ENCODE measurements at places on chromosomes 5 and 9. TPM values are rescaled to one million over a fixed set of nuclear protein-coding genes. Genes with fewer than 3 reads are reported as not detected.
A peak's percentile ranks its signal among the peaks of the same experiment; 100 is the strongest.

GRCh38 chr5:10445352-10445751, 3.7 kb downstream of the ROPN1L start:
- no peaks in the 10 kb centered on the region for H3K36me3 ChIP-seq
- no peak for DNase-seq
- H3K4me1 ChIP-seq: peaks cover 4% of the 10 kb centered on the region
- H3K27me3 ChIP-seq: no peaks in the 10 kb centered on the region
- H3K4me3 ChIP-seq: no peak overlapping the region

DNA sequence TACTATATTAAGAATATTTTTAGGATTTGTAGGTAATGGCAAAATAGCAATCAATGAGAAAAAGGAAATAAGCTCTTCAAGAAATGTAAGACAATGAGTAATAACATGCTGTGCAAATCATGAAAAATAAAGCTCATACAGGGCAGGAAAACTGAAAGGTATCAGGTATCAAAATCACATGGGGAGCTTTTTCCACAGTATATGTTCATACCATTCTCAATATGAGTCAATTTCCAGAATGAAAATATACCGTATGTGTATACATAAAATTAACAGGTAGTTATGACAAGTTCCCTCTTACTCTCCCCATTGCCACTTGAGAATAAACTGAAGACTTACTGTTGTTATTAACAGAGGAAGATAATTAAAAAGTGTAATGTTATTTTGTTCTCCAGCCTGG, 35.9 kb downstream of the EFCAB9 start:
- no peaks in the 10 kb centered on the region for H3K27me3 ChIP-seq
- H3K4me1 ChIP-seq: no peaks in the 10 kb centered on the region
- no peak overlapping the region for H3K27ac ChIP-seq
- H3K36me3 ChIP-seq: peaks cover 18% of the 10 kb centered on the region
- no peak for DNase-seq
- H3K4me3 ChIP-seq: no peak overlapping the region

GRCh38 chr9:126388964-126389708, 62.5 kb downstream of the MVB12B start:
- no peak overlapping the region for H3K27ac ChIP-seq
- peaks cover 3% of the 10 kb centered on the region for H3K4me1 ChIP-seq
- H3K36me3 ChIP-seq: peaks cover 10% of the 10 kb centered on the region
- no peak overlapping the region for H3K4me3 ChIP-seq
- DNase-seq: no peak

GRCh38 chr9:68914751-68915150, 99.2 kb downstream of the PRKACG start:
- no peak overlapping the region for H3K4me3 ChIP-seq
- no peaks in the 10 kb centered on the region for H3K36me3 ChIP-seq
- no peaks in the 10 kb centered on the region for H3K27me3 ChIP-seq
- H3K27ac ChIP-seq: no peak overlapping the region
- H3K4me1 ChIP-seq: peaks cover 3% of the 10 kb centered on the region

The EDIL3 gene
- 61.0 TPM for total RNA-seq

DNA sequence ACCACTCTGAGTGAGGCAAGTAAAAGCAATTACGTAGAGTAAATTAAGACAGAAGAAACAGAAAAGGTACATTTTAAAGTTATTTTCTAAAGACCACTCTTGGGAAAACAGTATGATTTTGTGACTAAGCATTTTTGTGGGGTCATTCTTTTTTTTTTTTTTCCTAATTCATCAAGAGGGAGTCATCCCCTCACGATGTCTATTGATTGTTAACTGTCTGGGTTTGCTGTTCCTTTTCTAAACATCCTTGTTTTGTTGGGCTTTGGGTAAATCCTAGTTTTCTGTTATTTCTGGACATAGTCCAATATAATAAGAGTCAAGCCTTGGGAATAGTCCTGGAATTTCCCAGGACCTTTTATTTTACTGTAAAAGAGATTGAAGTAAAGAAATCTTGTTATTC, 63.8 kb downstream of the ANKRD55 start:
- H3K27ac ChIP-seq: no peak overlapping the region
- H3K27me3 ChIP-seq: no peaks in the 10 kb centered on the region
- no peak for DNase-seq
- no peaks in the 10 kb centered on the region for H3K4me1 ChIP-seq
- H3K4me3 ChIP-seq: no peak overlapping the region

The PCA3 gene
- total RNA-seq: not detected

DNA sequence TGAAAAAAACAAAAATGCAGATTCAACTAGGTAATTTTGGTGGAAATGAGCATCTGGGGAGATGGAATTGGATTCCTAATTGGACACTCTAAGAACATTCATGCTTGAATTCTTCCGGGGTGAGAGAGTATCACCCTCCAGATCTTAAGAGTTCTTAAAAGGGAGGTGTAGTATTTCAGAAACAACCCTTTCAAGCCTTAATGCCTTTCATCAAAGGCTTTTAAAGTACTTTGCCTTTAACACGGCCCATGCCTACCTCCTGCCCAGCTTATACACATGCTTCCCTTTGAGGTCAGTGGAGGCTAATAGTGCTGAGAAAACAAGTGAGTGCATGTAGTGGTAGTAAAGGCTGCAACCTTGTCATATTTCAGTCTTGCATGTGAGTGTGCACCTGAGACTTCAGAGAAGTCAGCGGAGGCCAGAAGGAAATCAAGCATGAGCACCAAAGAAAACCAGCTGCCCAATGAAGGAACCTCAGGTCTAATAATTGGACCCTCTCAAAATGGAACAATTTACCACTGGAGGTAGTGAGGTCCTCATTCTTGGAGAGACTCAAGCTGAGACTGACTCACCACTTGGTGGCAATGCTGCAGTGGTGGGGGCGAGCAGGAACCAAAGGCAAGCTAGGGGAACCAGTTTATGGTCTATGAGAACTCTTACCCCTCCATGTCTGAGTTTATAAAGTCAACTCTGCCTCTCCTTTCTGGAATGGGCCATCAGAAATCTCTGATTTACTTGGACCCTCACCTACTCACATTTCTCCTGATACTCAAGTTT, 98.4 kb upstream of the GDNF start:
- no peaks in the 10 kb centered on the region for H3K27me3 ChIP-seq
- no peak overlapping the region for H3K27ac ChIP-seq
- DNase-seq: no peak
- H3K4me1 ChIP-seq: no peaks in the 10 kb centered on the region

GRCh38 chr9:91655215-91655614, 231.6 kb upstream of the NFIL3 start:
- H3K4me1 ChIP-seq: no peaks in the 10 kb centered on the region
- H3K36me3 ChIP-seq: no peaks in the 10 kb centered on the region

GRCh38 chr5:79122973-79123372, 11.4 kb downstream of the BHMT start:
- H3K4me3 ChIP-seq: no peak overlapping the region
- DNase-seq: no peak
- no peaks in the 10 kb centered on the region for H3K36me3 ChIP-seq
- H3K4me1 ChIP-seq: no peaks in the 10 kb centered on the region

- no peak overlapping the region for H3K27ac ChIP-seq
- H3K4me3 ChIP-seq: no peak overlapping the region
Measured at GRCh38 chr5:65919773-65920172, 6.6 kb upstream of the ERBIN start.

The PTGDS gene
- total RNA-seq: 4.8 TPM

DNA sequence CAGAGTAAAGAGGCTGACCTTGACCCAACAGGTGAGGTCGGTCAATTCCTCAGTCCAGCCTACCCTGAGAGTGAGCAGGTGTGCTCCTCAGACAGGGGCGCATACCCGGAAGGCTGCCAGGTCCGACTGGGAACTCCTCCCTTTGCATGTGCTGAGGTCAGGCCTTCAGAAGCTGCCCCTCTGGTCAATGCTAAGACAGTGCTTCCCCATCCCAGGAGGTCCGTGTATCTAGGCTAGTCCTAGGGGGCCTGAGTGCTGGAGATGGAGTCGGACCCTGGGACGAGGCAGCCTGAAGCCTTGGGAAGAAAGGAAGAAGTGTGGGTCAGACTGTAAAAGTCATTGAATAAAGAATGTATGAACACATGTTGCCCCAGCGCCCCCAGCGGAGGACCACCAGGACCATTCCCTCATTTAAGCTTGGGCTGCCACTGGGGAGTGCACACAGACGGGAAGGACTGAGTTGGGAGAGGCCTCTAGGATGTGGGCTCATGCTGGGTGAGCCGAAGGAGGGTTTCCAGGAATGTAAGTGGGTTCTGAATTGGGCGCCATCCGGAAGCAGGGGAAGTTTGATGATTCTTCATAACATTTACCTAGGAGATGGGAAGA, 41.0 kb upstream of the GFPT2 start:
- no peak overlapping the region for H3K4me3 ChIP-seq
- no peak overlapping the region for H3K27ac ChIP-seq
- DNase-seq: peak; percentile 48
- no peaks in the 10 kb centered on the region for H3K4me1 ChIP-seq
- H3K36me3 ChIP-seq: no peaks in the 10 kb centered on the region

GRCh38 chr5:80125022-80125961, 90.1 kb downstream of the THBS4 start:
- no peak for DNase-seq
- H3K27me3 ChIP-seq: no peaks in the 10 kb centered on the region
- H3K4me3 ChIP-seq: no peak overlapping the region
- no peaks in the 10 kb centered on the region for H3K4me1 ChIP-seq
- peaks cover 4% of the 10 kb centered on the region for H3K36me3 ChIP-seq

DNA sequence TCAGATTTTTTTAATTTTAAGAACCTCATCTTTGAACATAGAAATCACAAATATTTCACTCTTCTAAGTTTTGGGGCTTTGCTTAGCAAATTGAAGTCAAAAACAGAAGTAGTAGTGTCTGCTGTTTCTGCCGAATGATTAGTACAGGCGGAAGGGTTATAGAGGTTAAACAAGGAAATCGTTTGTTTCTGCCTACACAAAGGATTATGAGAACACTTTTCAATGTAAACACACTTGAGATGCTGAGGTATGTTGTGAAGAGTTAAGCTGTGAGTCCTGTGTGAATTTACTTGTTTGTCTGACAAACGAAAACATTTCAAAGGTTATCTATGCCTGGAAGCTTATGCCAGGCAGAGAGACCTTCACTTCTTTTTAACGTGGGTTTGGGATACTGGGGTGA, 224.8 kb downstream of the CETN3 start:
- no peak overlapping the region for H3K27ac ChIP-seq
- H3K27me3 ChIP-seq: no peaks in the 10 kb centered on the region
- no peaks in the 10 kb centered on the region for H3K4me1 ChIP-seq

The HCN1 gene
- total RNA-seq: 2.9 TPM

GRCh38 chr5:95633671-95634070, 12.9 kb upstream of the RFESD start:
- H3K27me3 ChIP-seq: no peaks in the 10 kb centered on the region
- no peak overlapping the region for H3K4me3 ChIP-seq
- H3K4me1 ChIP-seq: no peaks in the 10 kb centered on the region
- no peak overlapping the region for H3K27ac ChIP-seq
- no peak for DNase-seq

DNA sequence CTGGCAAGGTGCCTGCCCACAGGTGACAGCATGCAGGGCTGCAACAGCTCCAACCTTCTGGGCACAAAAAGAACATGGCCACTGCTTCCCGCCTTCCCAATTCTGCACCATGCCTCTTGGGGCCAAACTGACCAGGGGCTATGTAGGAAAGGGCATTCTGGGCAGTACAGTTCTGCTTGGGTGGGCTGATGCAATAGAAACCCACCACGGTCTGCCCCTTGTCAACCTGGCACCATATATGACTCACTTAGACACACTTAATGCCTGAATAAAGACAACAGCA, 40.2 kb upstream of the FCN1 start:
- no peak overlapping the region for H3K27ac ChIP-seq
- H3K27me3 ChIP-seq: no peaks in the 10 kb centered on the region
- no peak for DNase-seq

The ZBED3 gene
- total RNA-seq: 7.8 TPM

The LCN10 gene
- total RNA-seq: 0.75 TPM

DNA sequence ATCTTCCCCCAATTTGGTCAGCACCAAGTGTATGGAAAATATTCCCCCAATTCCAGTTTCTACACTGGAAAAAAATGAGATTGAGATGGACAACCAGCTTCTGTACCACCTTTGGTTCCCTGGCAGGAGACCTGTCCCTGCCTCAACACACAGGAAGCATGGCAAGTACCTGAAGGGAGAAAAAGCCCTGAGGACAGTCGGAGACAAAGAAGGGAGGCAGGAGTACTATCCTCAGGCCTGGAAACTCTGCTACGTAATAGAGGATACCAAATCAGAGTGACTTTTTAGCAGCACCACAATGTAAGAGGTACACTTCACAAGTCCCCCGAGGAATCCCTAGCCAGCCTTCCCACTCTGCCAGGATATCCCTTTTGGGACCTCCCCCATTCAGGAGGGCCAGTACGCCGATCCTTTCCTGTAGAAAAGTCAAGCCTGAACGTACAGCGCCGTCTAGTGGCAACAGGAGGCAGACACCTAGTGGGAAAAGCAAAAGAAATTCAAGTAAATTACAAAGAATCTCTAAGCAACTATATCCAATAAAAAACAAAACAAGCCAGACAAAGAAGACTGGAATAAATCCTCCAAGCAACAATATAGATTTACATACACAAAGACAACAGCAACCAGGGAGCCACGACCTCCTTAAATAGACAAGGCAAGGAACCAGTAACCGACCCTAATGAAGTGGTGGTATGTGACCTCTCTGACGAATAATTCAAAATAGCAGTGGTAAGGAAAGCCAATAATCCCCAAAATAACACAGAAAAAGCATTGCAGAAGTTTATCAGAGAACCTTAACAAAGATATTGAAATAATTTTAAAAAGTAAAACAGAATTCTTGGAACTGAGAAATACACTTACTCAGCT, 63.3 kb upstream of the SLCO6A1 start:
- no peak overlapping the region for H3K4me3 ChIP-seq
- H3K27me3 ChIP-seq: no peaks in the 10 kb centered on the region
- no peak overlapping the region for H3K27ac ChIP-seq
- DNase-seq: peak; percentile 84
- H3K36me3 ChIP-seq: peaks cover 2% of the 10 kb centered on the region

The PTBP3 gene
- 93.1 TPM for total RNA-seq

DNA sequence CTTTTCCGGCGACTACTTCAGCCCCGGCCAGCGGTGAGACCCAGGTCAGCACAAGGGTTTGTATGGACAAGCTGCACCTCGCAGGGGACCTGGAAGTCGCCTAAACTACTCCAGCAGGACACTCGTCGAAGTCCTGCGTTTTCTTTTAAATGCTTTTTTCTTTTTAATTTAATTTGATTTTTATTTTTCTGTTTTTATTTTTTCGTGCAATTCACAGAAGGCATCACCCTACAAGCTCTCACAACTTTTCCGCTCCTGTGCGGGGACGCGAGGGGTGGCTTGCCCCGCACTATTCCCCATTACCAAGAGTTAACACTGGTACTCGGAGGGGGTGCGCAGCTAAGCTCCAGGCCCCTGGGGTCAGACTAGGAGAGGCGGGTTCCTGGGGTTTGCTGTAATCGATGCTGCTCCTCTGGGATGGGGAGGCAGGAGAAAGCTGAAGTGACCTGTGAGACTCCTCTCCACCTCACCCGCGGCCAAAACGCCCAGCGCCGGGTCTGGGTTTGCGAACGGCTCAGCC, 1.3 kb downstream of the EDIL3 start:
- no peaks in the 10 kb centered on the region for H3K4me1 ChIP-seq
- peak; percentile 38 for DNase-seq
- H3K27ac ChIP-seq: no peak overlapping the region
- no peaks in the 10 kb centered on the region for H3K36me3 ChIP-seq

The PCDHA11 gene
- total RNA-seq: 6.6 TPM

- H3K4me3 ChIP-seq: no peak overlapping the region
- H3K36me3 ChIP-seq: no peaks in the 10 kb centered on the region
- no peak for DNase-seq
- no peaks in the 10 kb centered on the region for H3K27me3 ChIP-seq
- H3K4me1 ChIP-seq: no peaks in the 10 kb centered on the region
Measured at GRCh38 chr5:127802477-127802865, 99.3 kb downstream of the CCDC192 start.

- H3K4me1 ChIP-seq: peaks cover 3% of the 10 kb centered on the region
- H3K27me3 ChIP-seq: no peaks in the 10 kb centered on the region
Measured at GRCh38 chr5:164688437-164688836, 1183.0 kb downstream of the MAT2B start.

The UIMC1 gene
- total RNA-seq: 53.0 TPM
